Stomach (tissue), 19 donors: ENCODE measurements at places on chromosomes 7 and 10. TPM values are rescaled to one million over a fixed set of nuclear protein-coding genes. Genes with fewer than 3 reads are reported as not detected.

DNA sequence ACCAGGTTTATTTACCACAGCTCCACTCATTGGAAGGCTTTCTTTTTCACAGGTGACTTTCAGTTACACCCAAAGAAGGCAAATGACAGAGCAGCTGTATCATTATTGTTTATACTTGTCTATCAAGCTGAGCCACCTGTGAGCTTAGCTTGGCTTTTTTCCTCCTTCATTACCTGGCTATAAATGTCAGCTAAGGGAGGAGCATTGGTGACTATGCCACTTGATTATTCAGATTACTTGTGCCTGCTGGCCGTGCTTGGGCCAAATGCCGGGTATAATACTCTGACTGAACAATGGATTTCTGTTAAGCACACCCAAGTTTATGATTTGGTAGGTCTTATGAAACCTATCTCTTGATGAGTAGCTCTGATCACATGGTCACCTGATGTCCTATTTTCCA, 9.9 kb upstream of the GNAT3 start:
- no peak for DNase-seq

DNA sequence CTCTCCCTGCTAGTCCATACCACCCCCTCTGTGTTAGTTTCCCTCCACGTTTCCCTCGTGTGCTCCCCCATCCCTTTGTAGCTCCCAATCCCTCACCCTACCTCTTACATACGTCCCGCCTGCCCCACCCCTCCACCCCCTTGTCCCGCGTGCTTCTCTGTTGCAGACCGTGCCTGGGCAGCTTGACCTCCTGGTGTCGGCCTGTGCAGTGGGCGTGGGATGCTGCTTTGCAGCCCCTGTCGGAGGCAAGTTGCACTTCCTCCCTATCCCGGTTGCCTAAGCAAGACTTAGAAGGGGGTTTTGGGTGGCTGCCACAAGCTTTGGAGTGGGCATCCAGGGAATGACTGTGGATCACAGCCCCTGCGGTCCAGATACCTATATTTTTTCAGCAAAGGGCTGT, 7.7 kb downstream of the CLCN1 start:
- DNase-seq: no peak

GRCh38 chr7:108114117-108114841, 15.9 kb downstream of the LAMB4 start:
- peak; percentile 26 for DNase-seq

DNA sequence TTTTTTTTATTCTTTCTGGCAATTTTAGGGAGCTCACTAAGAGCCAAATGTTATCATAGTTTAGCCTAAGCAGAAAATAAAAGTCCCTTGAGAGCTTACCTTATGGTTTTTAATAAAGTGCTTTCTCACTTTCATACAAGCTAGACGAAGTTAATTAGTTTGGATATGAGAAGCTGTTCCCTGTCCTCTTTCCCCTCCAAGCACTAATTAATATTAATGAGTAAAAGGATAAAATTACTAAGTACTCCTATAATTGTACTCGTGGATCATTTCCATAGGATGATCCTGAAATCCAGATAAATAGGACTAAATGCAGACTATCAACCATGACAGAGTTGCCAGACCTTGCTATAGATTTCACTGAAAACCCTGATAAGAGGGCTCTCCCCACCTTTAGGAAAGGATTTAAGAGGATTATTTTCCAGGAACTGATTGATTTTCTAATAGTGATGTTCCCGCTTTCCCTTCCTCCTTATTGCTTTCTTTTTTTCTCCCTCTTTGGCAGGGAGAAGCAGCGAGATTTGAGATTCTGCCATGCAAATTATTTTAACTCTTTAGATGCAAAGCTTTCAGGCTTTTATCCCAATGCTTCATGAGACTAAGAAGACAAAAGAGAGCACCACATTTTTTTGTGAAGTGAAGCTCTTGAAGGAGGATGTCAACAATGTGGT, 58.3 kb upstream of the HECW1 start:
- no peak for DNase-seq

DNA sequence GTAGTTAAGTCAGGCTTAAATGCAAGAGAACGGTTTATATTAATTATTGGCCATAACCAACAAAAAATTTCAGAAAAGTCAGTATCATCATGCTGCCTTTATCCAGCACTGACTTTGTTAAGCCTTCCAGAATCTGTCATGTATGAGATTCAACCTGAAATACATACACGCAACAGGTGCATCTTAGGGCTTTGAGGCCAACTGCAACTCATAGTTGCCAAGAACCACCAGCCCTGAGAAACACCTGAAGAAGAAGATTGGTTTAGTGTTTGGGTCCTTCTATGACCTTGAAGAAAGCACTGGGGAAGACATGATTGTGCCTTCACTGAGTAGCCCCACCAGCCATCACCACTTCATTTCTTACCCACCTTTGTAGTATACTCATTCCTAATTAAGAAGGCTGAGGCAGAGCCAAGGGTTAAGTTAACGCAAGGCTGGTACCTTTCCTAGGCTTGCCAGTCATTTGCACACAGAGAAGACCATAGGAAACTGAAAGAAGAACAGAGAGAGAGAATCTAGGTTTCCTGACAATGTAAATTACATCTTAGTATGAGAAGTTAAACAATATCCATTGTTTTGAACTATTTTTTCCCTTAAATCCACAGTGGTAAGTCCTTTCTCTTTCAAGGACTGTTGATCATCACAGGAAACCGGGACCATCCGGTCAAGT, 200.1 kb upstream of the PRKCQ start:
- no peak for DNase-seq

GRCh38 chr7:43825391-43825808, 43.9 kb downstream of the MRPS24 start:
- DNase-seq: no peak

GRCh38 chr7:28990200-28990960, 32.2 kb upstream of the TRIL start:
- DNase-seq: no peak

DNA sequence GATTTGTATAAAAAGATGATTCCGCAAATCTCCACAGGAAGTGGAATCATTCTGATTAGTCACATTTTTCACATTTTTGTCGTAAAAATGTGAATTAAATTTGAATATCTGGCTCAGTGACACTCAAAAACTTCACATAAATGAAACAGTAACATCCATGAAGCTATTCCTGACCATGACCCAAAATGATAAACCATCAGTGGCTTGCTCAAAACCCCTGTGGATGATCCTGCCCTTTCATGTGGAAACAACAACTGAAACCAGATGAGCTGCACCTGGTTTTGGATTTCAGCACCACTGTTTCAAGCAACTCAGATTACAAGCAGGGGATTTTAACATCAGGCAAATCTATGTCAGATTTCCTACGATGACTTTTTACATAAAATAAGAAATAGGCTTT, 80.3 kb downstream of the AMPH start:
- DNase-seq: no peak

GRCh38 chr7:138235207-138235606, 158.9 kb downstream of the AKR1D1 start:
- no peak for DNase-seq

DNA sequence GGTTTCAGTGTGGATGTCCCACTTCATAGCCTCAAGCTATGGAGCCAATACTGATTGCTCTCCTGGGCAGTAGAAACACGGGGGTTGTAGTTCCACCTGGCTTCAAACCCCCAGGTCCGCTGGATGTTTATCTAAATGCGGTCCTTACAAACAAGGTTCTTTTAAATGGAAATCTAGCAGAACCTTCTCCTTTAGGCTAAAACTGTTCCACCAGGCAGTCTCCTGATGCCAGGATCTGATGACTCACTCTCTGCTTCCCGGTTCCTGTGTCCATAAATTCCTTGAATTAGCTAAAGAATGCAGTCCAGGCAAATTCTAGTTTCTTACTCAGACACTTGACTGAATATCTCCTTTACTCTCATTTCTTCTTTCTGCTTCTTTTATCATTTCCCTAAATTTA, 108.4 kb upstream of the FAM3C start:
- DNase-seq: no peak

- peak; percentile 69 for DNase-seq
Observed at GRCh38 chr10:59234816-59235429, 58.5 kb downstream of the PHYHIPL start.

Gene TMEM196
- total RNA-seq: 0.55 TPM

Gene NPFFR1
- total RNA-seq: not detected
